ENCODE measurements at places on chromosomes 6 and 20.

DNA sequence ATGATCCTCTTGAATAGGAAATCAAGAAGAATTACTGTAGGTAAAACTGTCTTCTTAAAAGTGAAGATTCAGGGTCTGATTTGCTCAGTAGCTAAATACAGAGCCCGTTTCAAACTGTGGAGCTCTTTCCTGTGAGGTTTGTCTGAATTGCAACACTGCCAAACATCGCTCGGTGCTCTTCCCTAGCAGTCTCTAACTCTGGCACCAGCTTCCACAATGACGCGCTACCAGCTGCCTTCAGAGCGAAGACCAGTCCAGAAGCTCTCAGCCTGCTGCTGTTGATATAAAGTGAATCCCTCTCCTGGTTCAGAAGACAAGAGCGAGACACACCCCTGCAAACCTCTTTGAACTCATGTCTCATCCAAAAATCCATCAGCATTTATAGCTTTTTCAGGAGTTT, 447.0 kb downstream of the LMBRD1 start:
- DNase-seq, result no peak

GRCh38 chr6:42066156-42066675, 15.9 kb downstream of the TAF8 start:
- no peak for DNase-seq

- no peak for DNase-seq
Measured at GRCh38 chr6:84766118-84766798, 1.9 kb upstream of the TBX18 start.

DNA sequence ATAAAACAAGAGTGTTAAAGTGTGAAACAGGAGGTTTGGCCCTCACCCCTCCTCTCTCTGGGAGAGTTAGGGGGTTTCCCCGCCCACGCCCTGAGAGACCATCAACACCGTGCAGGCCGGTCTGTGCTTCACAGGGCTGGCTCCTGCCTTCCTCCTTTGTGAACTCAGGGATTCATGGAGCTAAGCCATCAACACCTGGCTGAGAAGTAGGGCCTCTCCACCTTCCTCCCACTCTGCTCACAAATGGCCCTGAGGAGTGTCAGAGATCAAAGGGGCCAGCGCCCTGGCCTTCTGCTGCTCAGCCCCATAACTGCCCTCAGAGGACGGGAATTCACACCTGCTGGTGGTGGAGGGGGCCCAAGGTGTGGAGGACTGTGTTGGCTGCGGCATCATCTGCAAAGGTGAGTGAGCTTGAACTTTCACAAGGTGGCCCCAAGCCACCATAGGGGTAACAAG, 88.6 kb downstream of the PSMB1 start:
- peak; percentile 17 for DNase-seq

GRCh38 chr20:18055261-18055660, 2.5 kb downstream of the OVOL2 start:
- DNase-seq, result no peak

GRCh38 chr20:24676353-24676977, 207.0 kb downstream of the SYNDIG1 start:
- DNase-seq, result no peak

GRCh38 chr20:16166737-16167136, 406.5 kb downstream of the KIF16B start:
- no peak for DNase-seq

DNA sequence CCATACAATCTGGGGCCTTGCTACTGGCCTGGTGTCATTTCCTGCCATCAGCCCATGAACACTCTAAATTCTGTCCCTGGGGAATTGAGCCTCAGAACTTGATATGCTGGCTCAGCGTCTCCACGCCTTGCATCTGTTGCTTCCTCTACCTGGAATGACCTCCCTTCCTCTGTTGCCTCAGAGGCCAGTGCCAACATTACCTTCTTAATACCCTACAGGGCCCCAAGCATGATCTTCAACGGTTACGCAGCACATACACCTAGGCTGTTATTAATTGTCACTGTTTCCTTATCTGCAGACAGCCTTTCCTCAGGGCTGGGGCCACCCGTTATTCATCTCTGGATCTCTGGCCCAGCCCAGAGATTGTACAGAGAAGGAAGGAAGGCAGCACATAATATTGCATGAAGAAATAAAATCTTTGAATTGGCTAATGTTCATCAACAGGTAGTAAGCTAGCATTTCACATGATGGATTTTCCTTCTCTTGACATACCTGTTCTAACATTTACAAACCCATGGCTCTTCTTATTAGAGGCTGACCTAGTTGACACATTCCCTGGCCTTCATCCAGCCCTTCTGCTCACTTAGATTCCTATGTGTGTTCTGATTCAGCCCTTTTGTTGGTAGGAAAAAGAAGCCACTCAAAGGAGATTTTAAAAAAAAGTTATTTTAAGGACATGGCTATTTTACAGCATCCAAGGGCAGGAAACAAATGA, 8.4 kb upstream of the RNF182 start:
- DNase-seq, result no peak

DNA sequence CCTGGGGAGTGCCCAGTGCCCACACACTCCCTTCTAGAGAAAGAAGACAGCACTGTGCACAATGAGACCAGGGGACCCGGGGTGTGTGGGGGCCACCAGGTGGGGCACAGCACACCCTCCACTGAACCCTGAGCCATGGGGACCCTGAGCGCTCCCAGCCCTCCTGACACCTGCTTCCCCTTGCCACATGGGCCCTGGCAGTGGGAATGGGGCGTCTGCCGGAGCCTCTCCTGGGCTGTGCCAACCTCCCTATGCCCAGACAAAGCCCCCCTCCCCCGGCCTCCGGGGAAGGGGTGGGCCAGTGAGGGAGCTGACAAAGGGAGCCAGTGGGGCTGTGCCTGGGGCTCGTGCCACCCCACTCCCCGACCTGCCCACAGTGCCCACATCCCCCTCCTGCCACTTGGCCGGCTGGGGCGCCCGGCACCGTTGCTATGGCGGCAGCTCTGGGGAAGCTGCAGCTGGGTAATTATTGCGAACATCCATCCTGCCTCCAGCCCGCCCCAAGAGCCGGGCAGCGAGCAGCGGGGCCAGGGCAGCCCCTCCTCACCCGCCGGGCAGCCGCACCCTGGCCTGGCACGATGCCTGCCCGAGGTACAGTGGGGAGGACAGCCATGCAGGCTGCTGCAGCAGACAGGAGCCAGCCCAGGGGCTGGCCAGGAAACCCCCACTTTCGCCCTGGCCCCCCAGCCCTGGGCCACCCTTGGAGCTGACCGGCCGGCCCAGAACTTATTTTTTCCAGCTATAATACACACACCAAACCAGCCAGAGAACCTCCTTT, 41.9 kb upstream of the NOL4L start:
- no peak for DNase-seq

GRCh38 chr6:9986273-9986672, 428.6 kb downstream of the TFAP2A start:
- DNase-seq, result no peak

DNA sequence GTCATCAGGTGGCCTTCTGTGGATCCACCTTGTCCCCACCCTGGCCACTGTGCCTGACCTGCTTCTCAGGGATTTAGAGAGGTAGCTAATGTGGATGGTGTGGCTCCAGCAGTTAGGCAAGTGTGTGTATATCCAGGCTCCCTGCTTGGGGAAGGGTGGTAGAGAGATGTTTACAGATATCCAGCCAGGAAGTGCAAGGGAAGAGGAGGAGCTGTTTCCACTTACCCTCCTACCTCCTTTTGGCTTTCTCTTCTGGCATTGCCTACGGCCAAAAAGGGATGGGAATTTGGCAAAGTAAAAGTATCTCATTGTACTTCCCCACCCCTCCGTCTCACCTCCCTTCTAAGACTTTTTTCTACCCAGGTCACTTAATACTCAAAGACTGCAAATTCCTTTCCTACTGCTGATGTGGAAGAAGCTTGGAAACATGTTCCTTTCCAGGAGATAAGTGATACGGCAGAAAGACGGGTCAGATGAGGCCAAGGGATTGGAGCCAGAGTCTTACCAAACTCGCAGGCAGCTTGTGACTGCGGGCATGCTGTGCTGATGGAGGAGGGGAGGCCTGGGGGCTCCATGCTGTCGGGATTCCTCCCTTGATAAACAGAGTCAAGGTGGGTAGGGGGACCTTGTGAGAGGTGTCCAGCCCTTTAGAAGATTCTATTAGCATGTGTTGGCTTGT, 253.4 kb downstream of the PRL start:
- DNase-seq, result no peak

DNA sequence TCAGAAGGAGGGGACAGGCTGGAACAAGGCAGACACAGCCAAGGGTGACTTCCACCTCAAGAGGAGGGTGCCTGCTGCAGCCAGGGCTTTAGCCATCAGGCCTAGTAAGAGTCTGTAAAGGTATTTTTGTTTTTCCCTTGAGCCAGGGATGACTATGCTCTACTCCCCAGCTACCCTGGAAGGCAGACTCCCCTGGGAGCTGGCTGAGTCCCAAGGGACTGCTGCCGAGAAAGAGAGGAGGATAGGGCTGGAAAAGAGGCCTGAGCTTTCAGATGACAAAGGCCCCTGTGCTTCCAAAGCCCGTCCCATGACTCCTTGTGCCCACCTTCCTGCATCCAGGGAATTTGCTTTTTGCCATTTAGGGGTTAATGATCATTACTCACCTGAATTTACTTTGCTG, 14.0 kb upstream of the GSTA4 start:
- no peak for DNase-seq

Measured in CD4-positive, alpha-beta T cell treated with Interleukin-21 for 1 hour (primary cell).